Sigmoid colon (tissue), 7 donors: ENCODE measurements at places on chromosomes 2 and 18. TPM values are rescaled to one million over a fixed set of nuclear protein-coding genes. Genes with fewer than 3 reads are reported as not detected.

The STPG4 gene
- polyA plus RNA-seq = 0.12 TPM

- no peak for DNase-seq
These were observed 136.4 kb upstream of the GPC1 start for GRCh38 chr2:240298803-240299709.

DNA sequence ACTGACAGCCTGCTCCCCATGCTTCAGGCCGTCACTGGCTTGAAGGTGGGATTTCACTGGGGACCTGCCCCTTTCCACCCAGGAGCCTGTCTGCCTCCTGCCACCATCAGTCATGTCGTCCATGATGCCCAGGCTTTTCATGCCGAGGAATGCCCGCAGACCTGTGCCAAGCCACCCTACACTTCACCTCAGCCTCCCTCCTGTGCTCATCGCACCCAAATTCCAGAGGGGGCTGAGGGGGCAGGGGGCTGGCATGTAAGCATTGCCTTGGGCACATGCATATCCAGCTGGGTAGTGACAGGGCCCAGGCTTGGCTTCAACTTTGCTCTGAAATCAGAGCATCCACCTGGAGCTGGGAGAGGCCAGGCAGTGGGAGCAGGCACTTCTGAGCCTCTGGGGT is 20.9 kb upstream of the RPRM start:
- DNase-seq = no peak

DNA sequence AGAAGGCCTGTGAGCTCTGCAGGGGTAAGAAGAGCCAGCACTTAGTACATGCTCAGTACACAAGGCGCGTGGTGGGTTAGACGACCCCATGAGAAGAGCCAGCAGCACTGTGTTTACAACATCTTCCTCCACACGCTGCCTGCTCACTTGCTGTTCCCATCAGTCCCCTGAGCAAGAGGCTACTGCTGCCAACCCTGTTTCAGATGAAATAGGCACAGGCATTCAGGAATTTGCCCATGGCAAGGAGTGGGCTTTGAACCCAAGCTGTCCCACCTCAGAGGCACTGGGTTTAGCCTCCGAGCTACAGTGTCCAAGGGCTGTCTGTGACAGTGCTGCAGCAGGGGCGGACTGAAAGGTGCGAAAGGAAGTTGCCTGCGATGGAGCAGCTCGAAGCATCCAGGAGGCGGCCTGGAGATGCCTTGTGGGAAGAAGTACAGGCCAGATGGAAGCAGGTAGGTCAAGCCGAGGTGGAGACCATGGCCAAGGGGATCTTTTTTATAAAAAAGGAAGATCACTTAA is 121.5 kb upstream of the PXDN start:
- no peak for DNase-seq

- no peak for DNase-seq
These were observed 127.9 kb downstream of the ZNF532 start for GRCh38 chr18:58992301-58993231.

The UGT1A10 gene
- 10.8 TPM for polyA plus RNA-seq
